CD4-positive, alpha-beta T cell treated with Interferon alpha-2 for 1 hour (primary cell): ENCODE measurements at places on chromosomes 12 and 14.

DNA sequence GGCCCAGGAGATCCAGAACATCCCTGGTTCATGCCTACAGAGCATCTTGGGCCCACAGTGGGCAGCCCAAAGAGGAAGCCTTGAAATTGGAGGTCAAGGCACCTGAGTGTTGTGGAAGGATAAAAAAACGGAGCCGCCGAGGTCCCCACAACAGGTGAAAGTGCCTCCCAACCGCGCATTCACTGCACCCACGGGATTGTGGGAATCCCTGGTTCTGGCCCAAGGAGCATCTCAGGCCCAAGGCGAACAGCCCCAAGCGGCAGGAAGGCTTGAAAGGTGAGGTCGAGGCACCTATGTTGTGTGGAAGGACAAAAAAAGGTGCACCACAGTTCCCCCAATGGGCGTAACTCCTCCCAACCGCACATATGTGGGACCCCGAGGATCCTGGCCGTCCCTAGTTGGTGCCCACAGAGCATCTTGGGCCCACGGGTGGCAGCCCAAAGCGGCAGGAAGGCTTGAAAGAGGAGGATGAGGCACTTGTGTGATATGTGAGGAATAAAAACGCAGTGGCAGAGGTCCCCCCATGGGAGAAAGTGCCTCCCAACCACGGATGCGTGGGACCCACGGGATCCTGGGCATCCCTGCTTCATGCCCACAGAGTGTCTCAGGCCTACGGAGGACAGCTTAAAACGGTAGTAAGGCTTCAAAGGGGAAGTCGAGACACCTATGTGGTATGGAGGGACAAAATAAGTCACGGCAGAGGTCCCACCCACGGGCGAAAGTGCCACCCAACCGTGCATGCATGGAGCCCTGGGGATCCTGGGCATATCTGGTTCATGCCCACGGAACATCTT is 583.9 kb downstream of the ALG10 start:
- no peak for DNase-seq

GRCh38 chr12:104656921-104657320 is 200.2 kb downstream of the CHST11 start:
- DNase-seq: no peak

DNA sequence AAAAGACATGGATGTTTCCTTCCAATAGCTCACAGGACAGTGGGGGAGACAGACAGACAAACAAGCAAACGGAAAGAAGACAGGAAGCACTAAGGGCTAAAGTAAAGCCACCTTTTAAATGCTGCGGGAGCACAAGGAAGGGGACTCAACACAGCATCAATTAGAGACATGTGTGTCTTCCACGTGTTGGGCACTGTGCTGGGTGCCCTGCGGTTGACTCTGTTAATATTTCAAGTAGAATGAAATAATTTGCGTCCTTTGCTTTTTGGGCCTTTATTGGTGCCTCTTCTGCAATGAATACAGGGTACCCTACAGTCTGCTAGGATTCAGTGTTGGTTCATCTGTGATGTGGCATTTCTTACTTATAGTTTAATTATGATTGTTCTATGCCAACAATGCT is 90.9 kb upstream of the CPM start:
- DNase-seq: no peak

DNA sequence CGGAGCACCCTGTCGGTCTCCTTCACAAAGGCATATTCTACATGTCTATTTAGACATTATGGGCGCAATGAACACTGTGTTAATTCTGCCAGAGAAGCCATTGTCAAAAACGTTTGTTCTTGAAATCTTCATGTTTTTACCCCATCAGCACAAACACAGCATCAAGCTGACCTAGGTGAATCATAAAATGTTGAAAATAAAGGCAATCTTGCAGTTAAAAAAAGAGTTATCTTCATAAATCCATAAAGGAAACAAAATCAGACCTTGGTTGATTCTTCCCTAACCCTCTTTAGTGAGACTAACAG is 154.9 kb downstream of the DIO2 start:
- DNase-seq: no peak

- DNase-seq: no peak
Measured at GRCh38 chr14:29851397-29851796, 76.2 kb downstream of the PRKD1 start.

- no peak for DNase-seq
Measured at GRCh38 chr12:10632226-10632625, 18.8 kb upstream of the MAGOHB start.

- no peak for DNase-seq
Measured at GRCh38 chr12:63880742-63881263, 36.3 kb downstream of the SRGAP1 start.

GRCh38 chr12:132986885-132987225 is 688 bp downstream of the ZNF26 start:
- no peak for DNase-seq

DNA sequence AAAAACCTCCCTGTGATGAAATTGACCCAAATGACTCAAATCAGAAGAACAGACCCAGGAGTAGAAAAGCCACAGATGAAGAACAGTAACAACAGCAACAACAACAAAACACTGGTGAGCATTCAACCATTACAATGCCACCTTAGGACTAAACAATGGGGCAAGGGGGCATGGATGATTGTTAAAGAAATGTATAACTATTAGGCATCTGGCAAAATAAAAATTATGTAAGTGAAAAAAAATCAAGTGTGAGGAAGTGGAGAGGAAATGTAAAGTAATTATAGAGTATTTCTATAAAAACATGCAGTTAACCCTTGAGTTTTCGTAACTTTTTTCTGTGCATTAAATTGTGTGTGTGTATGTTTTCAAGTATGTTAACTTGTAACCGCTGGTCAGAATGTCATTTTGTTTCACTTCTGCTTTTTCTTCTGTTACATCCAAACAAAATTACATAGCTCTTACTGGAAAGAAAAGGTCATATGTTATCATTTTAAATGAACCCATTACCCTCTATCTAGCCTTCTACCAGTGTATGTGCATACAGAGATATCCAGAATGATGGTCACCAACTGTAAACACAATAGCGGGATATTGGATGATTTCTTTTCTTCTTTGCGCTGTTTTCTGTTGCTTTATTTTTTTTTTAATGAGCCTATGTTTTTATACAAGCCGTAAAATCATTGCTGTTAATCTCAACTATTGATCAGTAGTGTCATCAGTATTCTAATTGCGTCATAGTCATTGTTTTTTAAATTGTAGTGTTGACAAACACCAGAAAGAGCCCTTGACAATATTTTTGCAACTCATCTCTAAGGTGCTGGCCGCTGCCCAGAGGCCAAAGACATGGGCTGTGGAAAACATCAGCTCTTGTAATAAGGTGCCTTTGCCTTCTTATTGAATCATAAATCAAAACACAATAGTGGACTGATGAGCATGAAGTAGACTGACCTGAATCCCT is 170.6 kb downstream of the CRADD start:
- DNase-seq: no peak

- no peak for DNase-seq
Measured at GRCh38 chr12:19894803-19895202, 455.5 kb downstream of the AEBP2 start.

- DNase-seq: no peak
Measured at GRCh38 chr14:75984674-75985073, 889 bp upstream of the IFT43 start.

DNA sequence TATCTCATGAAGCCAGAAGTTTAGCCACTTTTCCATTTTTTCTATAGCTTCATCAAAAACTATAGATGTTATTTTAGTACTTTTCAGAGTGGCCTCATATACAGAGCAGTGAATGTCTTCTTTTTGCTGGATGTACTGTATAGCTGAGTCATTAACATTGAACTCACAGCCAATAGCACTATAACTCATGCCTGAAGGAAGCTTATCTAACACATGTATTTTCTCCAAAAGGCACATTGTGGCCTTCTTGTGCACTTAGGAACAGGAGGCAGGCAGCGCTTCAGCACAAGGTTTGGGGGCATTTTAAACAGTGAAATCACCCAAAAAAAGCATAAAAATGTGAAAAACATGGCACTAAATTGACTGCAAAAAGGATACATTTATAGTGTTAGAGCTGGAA is 336.8 kb upstream of the TMTC1 start:
- no peak for DNase-seq

DNA sequence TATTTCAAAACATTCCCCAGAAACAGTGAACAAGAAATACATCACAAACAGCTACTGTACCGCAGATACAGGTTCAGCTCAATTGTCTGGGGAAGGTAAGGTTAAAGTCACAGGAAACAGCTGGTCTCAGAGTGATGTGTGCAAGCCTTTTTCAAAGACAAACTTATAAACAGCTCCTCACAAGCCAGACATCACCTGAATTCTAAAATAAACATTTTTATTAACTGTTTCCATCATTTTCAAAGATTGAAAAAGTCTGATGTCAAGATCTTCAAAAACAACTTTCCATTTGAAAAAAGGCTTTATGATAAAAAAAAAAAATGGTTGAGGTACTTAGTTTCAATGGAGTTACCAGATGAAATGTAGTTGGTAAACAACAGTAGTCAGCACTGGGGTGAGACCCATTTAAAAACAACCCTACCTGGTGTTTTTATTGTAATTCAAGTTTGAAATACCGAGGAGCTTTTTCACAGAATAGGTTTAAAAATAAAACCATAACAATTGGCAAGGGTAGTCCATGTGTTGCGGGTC is 4.0 kb downstream of the BTG1 start:
- peak; percentile 69 for DNase-seq

DNA sequence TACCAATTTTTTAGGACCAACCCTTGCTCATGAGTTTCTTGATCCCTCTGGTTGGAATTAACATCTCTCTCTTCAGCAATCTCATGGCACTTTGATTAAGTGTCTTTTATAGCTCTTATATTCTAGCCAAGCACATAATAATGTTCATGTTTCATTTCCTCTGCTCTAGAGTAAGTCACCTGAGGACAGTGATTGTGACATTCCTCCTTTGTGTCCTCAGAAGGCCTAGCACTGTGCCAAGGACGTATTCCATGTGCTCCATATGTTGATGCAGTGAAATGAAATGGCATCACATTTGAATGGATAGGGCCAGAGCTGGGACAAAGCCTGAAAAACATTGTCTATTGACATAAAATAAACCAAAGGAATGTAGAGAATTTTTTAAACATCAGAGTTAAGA is 322.8 kb upstream of the PRICKLE1 start:
- DNase-seq: no peak

DNA sequence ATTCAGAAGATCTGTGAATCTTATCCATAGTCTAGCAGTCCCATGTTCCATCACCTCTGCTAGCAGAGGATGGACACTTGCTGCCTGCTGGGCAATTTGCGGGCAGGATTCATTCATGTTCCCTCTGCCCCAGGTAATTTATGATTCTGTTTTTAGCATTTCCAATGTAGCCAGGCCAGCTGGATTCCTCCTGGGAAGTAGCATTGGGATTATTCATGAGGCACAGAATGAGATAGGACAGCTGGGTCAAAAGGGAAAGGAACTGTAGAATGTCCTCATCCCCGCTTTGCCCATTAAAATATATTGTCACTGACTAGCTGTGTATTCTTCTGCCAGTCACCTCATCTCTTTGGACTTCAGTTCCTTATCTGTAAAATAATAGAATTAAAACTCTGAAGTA is 68.7 kb downstream of the SLC35F4 start:
- no peak for DNase-seq
